Stimulated activated CD4-positive, alpha-beta T cell treated with anti-CD3 and anti-CD28 coated beads, TNF-alpha, amount 100 ng/mL, for 48 hours (primary cell): ENCODE measurements at places on chromosomes 2 and 18.

- DNase-seq: no peak
These were observed 316.9 kb upstream of the LRRTM4 start for GRCh38 chr2:77839102-77839501.

GRCh38 chr2:219572237-219573001, at the start of gene INHA:
Gene INHA, plus strand, starts transcription at chr2:219572310. Its CDS starts 65 bp downstream, at chr2:219572375.
- DNase-seq: no peak

- DNase-seq: no peak
These were observed 52.7 kb downstream of the PHLPP1 start for GRCh38 chr18:62767836-62768557.

DNA sequence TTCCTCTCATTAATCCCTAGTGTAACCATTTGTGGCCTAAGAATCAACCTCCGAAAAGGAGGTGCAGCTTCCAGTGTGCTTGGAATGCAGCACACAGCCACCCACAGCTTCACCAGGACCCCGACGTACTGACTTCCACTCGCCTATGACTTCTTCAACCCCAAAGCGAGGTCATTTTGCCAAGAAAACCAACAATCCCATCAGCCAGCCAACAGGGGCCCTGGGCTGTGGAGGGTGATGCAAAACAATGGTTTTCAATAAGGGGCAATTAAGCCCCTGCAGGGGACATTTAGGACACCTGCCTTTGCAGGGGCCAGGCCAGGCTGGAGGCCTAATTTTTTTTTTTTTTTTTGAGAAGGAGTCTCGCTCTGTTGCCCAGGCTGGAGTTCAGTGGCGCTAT, 158.1 kb upstream of the SKOR2 start:
- no peak for DNase-seq

GRCh38 chr2:193751299-193751698, 1556.6 kb upstream of the TMEFF2 start:
- no peak for DNase-seq

DNA sequence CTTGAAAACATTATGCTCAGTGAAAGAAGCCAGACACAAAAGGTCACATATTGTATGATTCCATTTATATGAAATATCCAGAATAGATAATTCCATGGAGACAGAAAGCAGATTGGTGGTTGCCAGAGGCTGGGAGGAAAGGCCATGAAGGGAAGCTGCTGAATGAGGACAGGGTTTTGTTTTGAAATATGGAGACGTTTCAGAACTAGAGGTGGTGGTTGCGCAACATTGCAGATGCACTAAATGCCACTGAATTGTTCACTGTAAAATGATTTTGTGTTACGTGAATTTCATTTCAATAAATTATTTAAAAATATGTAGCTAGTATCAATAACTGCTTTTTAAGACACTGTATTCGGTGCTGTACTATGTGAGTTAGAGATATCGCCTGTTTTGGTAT, 101.7 kb upstream of the ZNF236 start:
- no peak for DNase-seq

- no peak for DNase-seq
These were observed 178.9 kb downstream of the FAM124B start for GRCh38 chr2:224222974-224223373.

GRCh38 chr2:140154706-140155105, 1374.5 kb upstream of the NXPH2 start:
- DNase-seq: no peak

GRCh38 chr18:11183637-11184036, 34.3 kb upstream of the PIEZO2 start:
- DNase-seq: no peak

GRCh38 chr2:167480232-167480985, 592.1 kb downstream of the XIRP2 start:
- no peak for DNase-seq

- no peak for DNase-seq
These were observed 26.3 kb downstream of the RMC1 start for GRCh38 chr18:23529604-23530003.

DNA sequence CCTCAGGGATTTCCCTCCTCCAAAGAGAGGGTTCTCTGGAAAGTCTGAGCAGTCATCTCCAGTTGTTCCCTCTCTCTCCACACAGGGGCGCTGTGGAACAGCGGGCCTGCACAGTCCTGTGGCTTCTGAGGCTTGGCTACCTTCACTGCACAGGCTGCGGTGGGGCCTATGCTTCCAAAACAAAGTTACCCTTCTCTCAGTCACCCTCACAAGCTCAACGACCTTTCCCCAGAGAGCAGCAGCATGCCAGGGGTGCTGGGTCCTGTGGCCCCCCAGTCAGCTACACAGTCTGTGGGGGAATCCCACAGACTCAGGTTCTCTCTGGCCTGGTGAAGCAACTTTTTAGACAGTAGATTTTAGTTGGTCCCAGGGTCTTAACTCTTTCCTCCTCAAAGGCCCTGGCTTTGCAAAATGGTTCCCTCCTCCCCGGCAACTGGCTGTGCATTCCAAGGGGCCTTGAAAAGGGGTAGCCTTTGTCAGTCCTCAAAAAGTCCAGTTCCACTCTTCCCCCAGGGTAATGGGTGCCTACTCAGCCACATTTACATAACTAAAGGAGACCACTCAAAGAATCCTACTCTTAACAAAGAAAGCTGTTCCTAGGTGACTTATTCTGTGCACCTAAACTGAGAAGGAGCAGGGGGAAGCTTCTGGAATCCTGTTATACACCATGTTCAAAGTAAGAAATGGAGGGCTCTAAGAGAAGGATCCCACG, 14.9 kb downstream of the B3GNT7 start:
- DNase-seq: no peak

DNA sequence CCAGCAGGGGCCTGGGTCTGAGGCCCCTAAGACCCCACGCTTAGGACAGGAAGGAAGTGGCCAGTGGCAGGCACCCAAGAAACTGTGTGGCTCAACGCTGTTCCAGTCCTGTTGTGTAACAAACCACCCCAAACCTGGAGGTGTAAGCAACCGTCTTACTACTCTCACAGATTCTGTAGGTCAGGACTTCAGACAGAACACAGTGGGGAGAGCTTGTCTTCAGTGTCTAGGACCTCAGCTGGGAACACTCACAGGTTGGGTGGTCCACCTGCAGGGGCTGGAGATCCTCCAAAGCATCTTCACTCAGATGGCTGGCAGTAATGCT, 123.0 kb downstream of the KLHL29 start:
- no peak for DNase-seq

GRCh38 chr2:217449444-217449843, 553.4 kb downstream of the TNS1 start:
- DNase-seq: no peak

- no peak for DNase-seq
These were observed 3.1 kb downstream of the MLPH start for GRCh38 chr2:237490009-237490711.

DNA sequence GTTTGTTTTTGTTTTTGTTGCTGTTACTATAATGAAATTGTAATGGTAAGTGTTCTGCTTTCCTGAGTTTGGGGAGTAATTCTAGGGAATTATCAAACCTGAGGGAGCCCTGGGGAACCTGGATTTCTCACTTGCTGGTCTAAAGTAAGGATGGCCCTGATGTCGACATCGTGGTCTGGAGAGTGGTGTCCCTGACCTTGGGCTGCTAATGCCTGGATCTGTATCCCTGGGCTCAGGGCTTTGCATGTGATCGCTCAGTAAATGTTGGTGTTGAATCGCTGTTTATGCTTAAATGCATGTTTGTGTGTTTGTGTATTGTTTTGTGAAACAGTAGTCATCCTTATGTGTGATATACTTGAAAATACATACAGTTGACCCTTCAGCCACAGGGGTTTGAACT, 6.1 kb downstream of the ACP1 start:
- no peak for DNase-seq

DNA sequence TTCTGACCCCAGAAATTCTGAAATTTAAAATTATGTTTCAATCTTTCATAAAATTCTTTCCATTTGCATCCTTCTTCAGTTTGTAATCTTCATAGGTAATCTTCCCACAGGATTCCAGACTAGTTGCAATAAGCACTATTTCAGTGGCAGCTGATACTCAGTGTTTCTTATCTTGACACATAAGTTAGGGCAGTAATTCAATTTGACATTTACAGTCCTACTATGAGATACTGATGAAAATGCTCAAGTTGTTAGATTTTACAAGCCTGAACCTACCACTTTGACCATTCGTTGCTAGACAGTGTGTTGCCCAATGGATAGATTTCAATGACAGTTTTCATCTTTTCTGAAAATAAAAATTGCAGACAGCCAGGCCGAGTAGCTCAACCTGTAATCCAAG, 10.4 kb downstream of the METTL21A start:
- no peak for DNase-seq

DNA sequence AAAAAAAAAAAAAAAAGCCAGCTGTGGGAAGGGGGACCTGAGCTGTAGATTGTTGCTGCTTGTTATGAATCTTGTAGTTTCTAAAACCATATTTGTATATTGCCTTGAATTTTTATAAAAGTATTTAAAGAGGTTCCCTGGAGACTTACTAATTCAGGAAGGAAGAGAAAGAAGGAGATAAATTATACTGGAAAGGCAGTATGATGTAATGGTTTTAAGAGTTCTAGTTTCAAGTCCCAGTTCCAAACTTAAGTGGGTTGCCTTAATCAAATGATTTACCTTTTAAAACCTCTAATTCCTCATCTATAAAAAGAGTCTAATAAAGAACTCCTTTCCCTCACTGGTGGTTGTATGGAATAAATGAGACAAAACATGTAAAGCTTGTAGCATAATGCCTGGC, 62.2 kb downstream of the PTRHD1 start:
- no peak for DNase-seq

GRCh38 chr2:181677912-181678586, 2.3 kb downstream of the NEUROD1 start:
- DNase-seq: peak; percentile 62

DNA sequence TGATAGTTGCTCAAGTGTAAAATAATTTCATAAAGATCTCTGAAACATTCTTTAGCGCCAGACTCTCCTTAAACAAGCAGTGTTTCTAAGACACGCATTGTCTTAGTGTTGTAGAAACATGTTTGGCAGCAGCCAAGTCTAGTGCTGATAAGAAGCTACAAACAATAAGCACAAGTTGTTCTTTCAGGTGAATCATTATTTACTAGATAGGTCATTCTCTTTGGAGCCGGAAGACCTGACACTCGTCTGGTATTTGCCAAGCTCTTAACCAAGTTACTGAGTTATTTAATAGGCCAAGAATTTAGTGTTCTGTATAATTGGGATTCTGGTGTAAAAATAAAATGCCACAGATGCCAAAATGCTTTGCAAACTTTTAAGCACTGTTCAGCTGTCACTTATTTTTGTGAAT, 852.1 kb downstream of the CPS1 start:
- no peak for DNase-seq
